ENCODE measurements at places on chromosomes 4 and X.

DNA sequence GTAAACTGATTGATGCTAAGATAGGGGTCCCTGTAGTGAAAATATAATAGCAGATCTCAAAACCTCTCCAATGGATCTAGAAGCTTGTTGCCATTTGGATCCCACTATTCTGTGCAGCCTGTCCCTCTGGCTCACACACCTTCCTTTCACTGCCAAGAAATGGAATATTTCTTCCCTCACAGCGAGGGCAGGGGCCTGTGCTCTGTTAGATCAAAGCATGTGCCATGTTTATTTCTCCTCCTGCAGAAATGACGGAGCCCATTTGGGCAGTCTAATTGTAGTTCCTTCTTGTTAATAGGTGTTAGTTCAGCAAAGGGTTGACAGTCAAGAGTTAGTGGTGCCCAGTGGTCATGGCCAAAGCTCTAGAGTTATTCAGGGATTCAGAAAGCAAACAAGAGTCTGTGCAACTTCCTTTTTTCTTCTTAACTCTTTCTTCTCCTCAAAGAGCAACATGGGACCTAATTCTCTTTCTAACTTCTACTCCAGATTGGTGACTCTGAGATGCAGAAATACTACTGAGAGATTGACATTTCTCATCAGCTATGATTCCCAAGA, 106.8 kb downstream of the STOX2 start:
- no peak for DNase-seq

DNA sequence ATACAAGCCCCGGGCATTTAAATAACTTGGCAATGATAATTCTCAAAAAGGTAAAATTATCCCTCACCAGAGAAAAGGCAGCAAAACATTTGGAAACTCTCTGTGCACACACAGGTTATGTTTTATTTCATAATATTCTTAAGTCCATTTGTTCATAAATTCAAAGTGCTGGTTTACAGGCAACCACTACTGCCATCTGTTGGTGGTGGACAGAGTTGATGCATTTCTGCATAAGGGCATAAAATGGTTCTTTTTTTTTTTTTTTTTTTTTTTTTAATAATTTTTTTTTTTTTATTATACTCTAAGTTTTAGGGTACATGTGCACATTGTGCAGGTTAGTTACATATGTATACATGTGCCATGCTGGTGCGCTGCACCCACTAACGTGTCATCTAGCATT, 31.5 kb upstream of the IL21 start:
- peak; percentile 59 for DNase-seq

DNA sequence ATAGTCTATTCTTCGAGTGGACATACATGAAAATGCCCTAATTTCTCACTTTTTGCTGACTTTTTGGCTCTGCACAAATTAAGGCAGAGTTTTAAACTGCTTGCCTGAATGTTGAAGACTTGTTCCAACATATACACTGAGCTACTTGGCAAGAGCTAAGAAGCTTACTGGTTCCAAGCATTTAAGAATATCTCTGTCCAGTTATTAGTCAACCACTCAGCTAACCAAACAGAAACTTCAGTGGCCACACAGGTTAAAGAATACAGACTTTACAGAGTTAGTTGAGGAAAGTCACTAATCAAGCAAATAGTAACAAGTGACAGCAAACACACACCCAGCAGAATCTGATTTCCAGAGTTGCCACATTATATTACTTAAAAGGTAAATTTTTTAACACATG, 35.5 kb downstream of the AMER1 start:
- DNase-seq: no peak

DNA sequence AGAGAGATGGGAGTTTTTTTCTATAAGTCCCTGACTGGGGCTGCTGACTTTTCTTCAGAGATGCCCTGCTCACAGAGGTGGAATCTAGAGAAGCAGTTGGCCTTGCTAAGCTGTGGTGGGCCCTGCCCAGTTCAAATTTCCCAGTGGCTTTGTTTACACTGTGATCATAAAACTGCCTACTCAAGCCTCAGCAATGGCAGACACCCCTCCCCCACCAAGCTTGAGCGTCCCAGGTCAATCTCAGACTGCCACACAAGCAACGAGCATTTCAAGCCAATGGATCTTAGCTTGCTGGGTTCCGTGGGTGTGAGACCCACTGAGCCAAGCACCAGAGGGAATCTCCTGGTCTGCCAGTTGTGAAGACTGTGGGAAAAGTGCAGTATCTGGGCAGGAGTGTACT, 199.8 kb upstream of the WDFY3 start:
- DNase-seq: no peak

- DNase-seq: no peak
Observed at GRCh38 chr4:75612306-75612705, 18.0 kb downstream of the CDKL2 start.

GRCh38 chrX:2484256-2484655, 16.5 kb downstream of the DHRSX start:
- DNase-seq: no peak

DNA sequence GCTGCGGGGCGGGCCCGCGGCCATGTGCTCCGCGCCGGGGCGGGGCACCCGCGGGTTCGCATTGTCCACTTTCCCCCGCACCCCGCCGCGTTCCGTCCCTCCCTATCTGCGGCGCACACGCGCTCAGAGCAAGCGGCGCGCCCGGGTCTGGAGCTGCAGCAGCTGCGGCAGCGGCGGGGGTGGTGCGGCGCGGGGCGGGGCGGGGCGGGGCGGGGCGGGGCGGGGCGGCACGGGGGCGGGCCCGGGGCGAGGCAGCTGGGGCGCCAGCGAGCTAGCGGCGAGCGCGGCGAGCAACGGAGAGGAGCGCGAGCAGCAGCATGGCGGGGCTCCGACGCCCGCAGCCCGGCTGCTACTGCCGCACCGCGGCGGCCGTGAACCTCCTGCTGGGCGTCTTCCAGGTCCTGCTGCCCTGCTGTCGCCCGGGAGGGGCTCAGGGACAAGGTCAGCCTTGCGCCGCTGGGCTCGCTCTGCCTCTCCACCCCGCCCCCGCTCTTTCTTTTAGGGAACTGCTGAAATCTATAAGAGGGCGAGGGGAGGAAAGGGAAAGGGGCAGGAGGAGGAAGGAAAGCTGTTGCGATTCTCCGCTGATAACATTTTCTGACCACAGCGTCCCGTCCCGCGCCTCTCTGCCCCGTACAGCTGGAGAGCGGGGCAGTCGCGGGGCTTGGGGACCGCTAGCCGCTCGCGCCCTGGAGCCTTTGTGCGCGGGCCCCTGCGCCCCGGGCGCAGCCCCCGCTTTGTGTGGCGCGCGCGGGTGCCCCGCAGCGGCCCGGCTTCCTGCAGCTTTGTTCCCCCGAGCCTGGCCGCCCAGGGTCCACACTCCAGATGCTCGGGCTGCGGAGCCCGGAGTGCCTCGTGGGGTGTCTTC, at the start of gene TMEM131L:
Gene TMEM131L (plus strand): TSS at position 280 of the 868 bp plus-strand sequence. CDS start 38 bp downstream, at position 318.
- peak; percentile 78 for DNase-seq

DNA sequence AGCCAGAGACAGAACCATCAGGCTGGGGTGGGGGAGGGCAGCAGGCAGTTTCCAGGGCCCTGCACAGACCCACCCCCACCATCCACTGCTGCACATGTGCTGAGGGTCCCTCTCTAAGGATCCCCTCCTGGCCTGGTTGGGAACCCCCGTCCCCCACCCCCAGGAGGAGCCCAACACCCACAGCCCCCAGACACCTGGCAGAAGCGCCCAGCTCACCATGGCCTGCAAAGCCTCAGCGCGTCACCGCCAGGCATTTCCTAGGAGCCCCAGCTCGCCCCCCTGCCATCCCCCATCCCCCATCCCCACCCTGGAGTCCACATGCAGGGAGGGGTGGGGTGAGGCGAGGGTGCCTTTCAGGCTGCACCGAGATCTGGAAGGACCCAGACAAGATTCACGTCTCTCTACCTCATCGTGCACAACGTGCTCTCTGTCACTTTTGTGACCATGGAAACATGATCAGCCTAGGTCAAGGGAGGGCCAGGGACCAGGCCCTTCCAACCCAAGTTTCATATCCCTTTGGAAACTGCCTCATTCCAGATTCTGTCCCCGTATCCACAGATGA, 9.3 kb downstream of the MXD4 start:
- DNase-seq: no peak

GRCh38 chrX:115583496-115584004, 22.6 kb downstream of the PLS3 start:
- DNase-seq: no peak

DNA sequence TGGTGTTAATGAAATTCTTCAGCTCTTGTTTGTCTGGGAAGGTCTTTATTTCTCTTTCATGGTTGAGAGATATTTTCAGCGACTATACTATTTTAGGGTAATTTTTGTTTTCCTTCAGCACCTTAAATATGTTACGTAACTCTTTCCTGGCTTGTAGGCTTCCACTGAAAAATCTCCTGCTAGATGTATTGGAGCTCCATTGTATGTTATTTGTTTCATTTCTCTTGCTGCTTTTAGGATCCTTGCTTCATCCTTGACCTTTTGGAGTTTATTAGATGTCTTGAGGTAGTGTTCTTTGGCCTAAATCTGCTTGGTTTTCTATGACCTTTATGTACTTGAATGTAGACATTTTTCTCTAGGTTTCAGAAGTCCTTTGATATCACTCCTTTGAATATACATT, 93.6 kb downstream of the MMRN1 start:
- DNase-seq: no peak

DNA sequence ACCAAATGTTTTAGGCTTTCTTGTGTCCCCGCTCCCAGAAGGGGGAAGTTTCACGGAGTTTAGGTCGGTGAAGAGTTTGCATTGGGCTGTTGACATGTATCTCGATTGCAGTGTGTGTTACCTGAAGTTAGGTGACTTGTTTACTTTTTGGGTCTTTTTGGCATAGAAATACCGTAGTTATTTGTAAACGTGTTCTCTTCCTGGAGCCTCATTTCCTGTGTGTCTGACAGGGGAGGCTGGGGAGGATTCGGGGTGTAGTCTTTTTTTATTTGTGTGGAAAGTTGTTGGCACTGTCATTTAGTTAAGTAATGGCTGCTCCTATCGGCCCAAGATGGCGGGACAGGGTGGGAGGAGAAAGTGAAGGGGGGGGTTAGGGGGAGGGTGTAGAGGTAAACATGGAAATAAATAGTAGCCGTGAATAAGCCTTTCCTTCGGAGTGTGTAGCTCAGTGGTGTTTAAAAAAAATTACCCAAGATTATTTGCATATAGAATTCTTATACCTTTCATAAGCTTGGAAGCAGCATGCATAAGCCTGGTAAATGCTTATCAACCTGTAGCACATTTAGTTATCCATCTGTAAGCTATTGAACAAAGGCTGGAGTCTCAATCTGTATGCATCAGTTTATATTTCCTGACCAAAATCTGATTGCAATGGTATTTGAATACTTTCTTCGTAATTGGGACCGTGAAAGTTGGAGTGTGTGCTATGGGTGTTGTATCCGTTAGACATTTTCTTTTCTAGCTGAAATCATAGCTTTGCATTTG, 1.6 kb downstream of the KDM6A start:
- peak; percentile 60 for DNase-seq

DNA sequence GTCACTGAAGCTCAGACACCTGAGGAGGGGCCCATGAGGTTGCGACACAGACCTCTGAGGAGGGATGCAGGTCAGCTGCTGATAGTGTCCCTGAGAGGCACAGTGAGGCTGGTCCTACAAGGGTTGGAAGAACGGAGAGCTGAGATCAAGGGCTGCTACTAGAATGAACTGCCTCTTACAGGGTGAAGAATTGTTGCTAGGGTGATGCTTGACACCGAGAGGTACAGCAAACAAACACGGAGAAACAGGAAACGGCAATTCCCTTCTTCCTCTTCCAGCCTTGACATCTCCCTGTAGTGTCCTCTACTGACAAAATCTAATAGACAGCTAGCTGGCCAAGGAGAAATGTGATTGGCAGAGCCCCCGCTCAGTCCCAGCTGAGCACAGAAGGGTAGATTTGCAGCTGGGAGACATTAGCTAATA, 11.8 kb upstream of the HPGDS start:
- no peak for DNase-seq

DNA sequence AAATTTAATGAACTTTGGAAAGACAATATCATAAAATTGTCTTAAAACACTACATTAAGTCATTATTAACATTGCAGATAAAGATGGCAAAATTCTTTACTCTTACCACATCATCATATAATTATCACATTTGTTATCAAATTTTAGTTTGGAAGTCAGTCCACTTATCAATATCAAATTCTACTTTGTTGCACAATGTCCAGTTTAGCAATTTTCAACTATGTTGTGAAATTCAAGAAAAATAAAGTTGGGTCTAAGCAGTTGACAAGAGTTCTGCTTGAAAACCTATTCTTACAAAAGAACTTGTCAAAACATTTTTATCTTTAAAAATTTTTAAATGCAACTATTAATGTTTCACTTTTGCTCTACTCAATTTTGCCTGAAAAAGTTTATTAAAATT, 44.7 kb upstream of the TET2 start:
- DNase-seq: no peak

DNA sequence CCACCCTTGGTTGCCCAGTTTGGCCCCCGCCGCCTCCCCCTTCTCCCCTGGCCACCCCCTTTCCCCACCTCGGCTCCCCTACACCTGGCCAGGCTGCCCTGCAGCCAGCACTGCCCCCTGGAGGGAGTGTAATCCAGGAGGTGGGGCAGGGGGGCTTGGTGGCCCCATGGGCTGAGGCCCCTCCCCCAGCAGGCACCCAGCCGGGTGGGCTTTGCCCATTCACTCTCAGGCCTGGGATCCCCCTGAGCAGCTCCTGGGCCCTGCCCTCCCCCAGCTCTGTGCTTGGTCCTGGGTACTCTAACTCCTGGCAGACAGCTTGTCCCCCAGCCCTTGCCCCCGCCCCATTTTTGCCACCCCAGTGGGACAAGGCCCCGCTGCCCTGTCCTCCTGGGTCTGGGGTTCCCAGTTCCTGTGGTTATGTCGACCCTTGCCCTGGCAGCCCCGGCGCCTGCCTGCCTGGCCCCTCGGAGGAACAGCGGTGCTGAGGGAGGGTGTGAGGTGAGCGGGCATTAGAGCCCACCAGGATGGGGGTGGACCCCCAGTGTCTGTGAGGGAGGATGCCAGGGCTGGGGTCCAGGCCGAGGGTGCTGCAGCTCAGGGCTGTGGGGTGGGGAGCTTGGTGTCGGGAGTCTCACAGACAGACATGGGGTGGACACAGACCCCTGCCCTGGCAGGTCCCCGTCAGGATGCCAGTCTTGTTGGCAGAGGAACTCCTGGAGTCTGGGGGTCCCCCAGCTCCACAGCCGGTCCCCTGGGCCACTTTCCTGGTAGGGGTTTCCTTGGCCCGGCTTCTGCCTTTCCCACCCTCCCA, 10.2 kb downstream of the NAT8L start:
- DNase-seq: no peak

All from activated CD4-positive, alpha-beta T cell treated with anti-CD3 and anti-CD28 coated beads for 4 hours (primary cell).